Suppressor macrophage treated with lipopolysaccharide for 1 hour (primary cell): ENCODE measurements at places on chromosomes 6 and 20.

DNA sequence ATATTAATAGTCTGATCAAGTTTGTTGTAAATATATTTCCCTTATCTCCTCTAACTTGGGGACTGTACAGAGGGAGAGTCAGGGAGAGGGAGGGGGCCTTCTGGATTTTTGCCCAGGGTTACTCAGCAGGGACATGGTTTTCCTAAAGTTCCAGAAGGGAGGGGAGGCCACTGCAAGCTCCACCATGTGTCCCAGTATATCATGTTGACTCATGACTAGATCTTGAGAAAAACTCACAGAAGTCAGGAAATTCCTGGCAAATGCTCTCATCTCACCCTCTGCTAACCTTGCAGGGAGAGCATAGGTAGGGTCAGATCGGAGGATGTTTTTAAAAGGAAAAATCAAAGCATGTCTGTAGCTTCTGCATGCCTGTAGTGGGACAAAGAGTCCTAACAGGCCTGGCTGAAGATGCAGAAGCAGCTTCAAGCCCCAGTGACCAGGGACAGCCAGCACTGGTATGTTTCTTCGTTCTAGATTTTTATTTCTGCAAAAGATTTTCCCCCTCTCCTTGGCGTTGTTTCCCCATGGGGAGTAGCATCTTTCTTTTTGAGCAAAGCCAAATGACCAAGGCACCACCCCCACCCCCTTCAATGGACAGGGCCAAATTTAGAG is 272.9 kb upstream of the SUPT3H start:
- no peak for DNase-seq

DNA sequence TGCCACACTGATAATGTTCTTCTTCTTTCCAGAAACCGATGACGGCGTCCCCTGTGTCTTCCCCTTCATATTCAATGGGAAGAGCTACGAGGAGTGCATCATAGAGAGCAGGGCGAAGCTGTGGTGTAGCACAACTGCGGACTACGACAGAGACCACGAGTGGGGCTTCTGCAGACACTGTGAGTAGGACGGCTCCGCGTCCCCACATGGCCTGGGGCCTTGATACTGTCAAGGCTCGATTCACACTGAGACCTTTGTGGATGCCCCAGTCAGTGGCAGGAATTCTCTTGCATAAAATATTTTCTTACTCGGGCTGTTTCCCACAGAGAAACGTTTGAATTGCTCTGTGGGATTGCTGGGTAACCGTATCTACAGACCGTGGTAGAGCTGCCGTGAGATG is 41.5 kb upstream of the SLC22A1 start:
- no peak for DNase-seq

- no peak for DNase-seq
Observed at GRCh38 chr6:114390176-114390575, 47.4 kb upstream of the HS3ST5 start.

DNA sequence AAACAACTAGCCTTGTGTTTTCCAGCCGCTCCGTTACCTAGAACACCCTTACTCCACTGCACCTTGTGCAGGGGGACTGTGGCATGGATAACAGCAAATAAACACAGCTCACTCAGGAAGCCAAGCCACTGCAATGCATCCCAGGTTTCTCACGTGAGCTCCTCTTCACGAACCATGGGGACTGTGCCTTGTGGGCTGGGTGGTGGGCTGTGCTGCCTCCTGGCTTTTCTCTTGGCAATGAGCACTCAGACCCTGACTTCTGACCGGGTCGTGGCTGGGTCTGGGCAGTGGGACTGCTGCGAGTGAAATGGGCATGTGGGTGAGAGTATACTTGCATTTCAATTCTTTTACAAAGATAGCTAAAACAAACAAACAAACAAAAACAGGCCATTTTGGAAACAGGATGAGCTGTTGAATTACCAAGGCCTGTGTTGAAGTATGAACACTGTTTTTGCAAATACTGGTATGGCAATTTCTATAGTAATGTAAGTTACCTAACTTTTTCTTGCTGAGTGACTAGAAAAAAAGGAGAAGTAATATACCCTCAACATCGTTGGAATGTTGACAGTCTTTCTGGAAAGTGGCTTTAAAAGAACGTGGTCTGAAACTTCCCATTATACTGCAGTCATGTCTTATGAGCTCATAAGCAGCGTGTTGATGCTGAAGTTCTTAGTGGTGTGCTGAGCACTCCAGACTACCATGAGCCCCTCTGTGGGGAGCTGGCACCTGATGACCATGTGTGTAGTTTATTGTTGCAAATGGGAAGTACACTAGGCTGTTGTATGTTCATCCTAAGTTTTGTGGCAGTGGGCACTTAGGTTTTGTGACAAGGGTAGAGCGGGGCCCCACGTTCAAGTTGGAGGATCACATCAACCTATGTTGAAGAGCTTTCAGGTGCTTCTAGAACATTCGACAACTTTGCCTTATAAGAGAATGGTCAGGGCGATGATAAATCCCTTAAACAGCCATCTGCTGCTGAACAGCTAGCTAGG is 120.4 kb downstream of the ARMC2 start:
- DNase-seq: peak; percentile 83

DNA sequence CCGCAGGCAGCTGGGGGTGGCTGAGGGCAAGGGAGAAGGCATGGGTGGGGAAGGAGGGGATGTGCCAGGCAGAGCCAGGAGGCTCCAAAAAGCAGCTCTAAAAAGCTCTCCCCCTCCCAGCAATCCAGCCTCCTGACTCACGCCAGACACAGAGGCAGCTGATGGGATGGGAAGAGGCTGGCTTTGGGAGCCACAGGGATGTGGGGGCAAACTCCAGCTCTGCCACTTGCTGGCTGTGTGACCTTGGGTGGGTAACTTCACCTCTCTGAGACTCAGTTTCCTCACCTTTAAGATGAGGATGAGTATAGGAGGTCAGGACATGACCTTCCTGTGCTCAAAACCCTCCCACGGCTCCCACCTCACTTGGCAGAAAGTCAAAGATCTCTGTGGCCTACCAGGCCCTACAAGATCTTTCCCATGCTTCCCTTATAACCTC is 148.9 kb downstream of the CEBPB start:
- no peak for DNase-seq

GRCh38 chr6:40253420-40253819 is 319.2 kb upstream of the MOCS1 start:
- DNase-seq: no peak

DNA sequence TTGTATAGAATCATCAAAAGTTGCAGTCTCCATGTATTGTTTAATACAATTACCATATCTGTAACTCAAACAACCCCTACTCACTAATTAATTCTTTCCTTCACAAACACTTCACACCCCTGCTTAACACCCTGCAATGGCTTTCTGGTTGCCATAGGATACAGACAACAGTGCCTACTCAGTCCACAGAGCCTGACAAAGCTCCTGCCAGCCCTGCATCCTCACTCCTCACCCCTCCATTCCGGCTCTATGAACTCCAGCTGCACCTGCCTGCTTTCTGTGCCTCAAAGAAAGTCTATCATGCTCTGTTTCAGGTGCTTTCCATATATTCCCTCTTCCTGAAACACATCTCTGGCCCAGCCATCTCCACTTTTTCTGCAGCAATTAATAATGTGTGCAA is 253.4 kb downstream of the HACE1 start:
- no peak for DNase-seq

GRCh38 chr6:43943781-43944250 is 173.8 kb downstream of the VEGFA start:
- DNase-seq: no peak

GRCh38 chr20:25470045-25470444 is 62.6 kb downstream of the GINS1 start:
- peak; percentile 39 for DNase-seq

GRCh38 chr6:65943051-65943450 is 236.0 kb upstream of the EYS start:
- DNase-seq: no peak

- DNase-seq: no peak
Observed at GRCh38 chr20:19729672-19730071, 28.4 kb upstream of the RIN2 start.

GRCh38 chr20:34468951-34469350 is 47.3 kb upstream of the DYNLRB1 start:
- DNase-seq: no peak

DNA sequence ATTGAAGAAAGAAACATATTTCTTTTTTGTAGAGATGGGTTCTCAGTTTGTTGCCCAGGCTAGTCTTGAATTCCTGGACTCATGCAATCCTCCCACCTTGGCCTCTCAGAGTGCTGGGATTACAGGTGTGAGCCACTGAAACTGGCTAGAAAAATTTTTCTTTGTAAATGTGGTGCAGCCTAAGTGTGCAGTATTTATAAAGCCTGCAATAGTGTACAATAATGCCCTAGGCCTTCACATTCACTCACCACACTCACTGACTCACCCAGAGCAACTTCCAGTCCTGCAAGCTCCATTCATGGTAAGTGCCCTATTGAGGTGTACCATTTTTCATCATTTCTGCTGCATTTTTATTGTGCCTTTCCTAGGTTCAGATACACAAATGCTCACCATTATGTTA is 31.4 kb downstream of the NHSL1 start:
- no peak for DNase-seq

GRCh38 chr6:36067374-36068011 is 39.9 kb downstream of the MAPK14 start:
- no peak for DNase-seq

- peak; percentile 25 for DNase-seq
Observed at GRCh38 chr20:35866418-35867202, 87.7 kb downstream of the SCAND1 start.

GRCh38 chr6:140320081-140321080 is 945.9 kb upstream of the CITED2 start:
- peak; percentile 75 for DNase-seq

DNA sequence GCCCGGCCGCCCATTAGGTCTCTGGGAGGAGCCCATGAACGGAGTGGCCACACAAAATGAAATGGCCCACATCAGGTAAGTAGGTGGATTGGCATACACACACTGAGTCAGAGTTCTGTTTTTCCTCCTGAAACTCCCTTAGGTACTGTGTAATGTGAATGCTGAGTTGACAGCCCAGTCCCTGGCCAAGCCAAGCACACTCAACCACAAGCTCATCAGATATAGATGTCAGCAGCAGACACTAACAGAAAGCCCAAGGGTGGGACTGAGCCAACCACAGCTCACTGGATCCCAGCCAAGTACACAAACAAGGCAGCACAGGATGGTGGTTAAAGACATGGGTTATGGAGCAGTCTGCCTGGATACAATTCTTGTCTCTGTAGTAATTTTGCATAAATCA is 403.4 kb downstream of the GJA1 start:
- no peak for DNase-seq

DNA sequence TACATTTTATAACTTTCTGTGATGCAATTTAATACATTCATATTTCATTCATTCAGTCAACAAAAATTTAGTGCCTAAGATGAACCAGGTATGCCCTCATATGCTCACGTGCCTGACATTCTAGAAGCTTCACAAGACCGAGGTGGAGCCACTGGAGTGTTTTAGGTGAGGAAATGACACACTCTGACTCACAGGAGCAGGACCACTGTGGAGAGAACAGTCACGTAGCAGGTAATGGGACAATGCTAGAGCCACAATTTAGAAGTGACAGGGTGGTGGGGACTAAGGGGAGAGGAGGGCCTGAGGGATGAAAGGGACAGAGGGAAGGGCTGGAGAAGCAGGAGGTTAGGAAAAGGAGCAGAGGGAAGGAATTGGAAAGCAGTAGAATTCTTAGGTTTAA is 17.6 kb upstream of the HLA-A start:
- DNase-seq: no peak

- DNase-seq: no peak
Observed at GRCh38 chr20:17790296-17790695, 90.5 kb downstream of the BANF2 start.

- DNase-seq: no peak
Observed at GRCh38 chr6:83958241-83958685, 75.3 kb upstream of the MRAP2 start.

- no peak for DNase-seq
Observed at GRCh38 chr6:87277123-87277522, 45.3 kb upstream of the SMIM8 start.

- no peak for DNase-seq
Observed at GRCh38 chr20:62027116-62027515, 38.6 kb downstream of the TAF4 start.

DNA sequence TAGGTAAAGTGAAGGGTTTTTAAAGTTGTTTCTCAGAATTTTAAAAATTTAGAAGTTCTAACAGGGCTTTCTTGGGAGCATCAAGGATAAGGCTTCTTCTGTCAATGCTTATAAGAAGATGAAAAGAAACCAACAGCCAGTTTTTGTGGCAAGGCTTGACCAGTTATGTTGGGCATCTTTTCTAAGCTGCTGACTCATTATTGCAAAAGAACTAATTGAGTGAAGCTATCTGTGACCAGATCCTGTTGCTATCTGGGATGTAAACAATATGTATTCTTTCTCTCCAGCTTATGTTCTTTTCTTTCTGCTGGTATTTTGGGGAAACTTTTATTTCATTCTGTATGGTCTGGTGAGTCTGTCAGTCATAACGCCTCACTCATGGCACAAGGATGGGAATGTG is 643.8 kb downstream of the HDGFL1 start:
- no peak for DNase-seq

- no peak for DNase-seq
Observed at GRCh38 chr6:105058316-105058715, 101.4 kb downstream of the LIN28B start.

- DNase-seq: no peak
Observed at GRCh38 chr6:106273087-106273486, 52.5 kb downstream of the ATG5 start.

DNA sequence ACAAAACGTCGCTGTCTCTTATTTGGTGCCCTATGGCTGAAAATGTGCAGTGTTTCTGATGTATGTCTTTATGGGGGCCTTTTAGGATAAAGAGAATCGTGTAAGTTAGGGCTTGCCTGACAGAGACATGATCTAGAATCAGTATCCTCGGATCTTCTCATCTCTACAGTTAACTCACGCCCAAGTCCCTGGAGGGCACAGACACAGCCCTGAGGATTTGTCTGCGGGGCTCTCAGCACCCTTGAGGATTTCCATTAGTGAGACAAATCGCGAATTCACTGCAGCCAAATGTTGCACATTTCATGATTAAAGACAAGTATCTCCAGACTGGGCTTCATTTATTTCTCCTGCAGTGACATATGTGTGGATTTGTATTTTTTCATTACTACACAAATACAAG is 552.7 kb downstream of the C6orf118 start:
- no peak for DNase-seq

GRCh38 chr6:154039231-154039842 is at the start of gene OPRM1:
TSS of gene OPRM1 (plus strand) at chr6:154039240. CDS start at chr6:154039545, 305 bp downstream.
- peak; percentile 37 for DNase-seq

- DNase-seq: no peak
Observed at GRCh38 chr6:3844097-3844463, 5.1 kb upstream of the FAM50B start.

DNA sequence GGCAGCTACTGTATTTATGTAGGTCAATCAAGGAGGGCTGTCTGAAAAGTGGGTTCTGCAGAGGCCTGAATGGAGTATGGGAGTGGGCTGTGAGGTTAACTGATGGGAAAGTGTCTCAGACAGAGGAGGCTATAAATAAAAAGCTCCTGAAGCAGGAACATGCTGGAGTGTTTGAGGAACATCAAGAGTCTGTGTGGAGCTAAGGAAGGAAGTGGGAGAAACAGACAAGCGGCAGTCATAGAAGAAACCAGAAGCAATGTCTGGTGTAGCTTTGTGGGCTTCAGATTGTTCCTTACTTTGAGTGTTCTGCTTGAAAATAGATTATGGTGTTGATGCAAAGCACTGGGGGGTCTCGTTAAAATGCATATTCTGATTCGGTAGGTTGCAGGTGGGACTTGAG is 101.5 kb upstream of the OGFRL1 start:
- peak; percentile 29 for DNase-seq
